ENCODE measurements at places on chromosomes 2 and 18.
A peak's percentile ranks its signal among the peaks of the same experiment; 100 is the strongest.

DNA sequence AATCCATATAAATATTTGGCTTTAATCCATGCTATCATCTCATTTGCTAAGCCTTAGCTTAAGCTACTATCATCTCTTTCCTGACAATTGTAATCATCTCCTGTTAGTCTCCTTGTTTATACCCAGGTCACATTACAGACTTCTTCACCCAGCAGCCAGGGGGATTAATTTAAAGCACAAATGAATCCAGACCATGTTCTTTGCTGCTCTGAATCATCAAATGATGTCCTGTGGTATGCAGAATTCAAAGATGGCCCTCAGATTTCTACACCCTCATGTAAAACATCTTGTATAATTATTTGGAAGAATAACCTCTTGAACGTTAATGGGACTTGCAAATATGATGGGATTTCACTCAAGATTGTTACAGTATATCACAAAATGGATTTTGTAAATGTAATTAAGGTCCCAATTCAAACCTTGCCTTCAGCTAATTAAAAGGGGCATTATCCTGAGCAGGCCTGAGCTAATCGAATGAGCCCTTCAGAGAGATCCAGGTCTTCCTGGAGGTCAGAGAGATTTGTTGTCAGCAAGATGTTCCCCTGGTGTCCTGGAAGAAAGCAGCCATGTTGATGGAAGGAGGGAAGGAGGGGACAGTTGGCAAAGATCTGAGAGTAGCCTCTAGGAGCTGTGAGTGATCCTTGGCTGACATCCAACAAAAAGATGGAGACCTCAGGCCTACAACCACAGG lies 241.1 kb upstream of the MMADHC start:
- H3K36me3 ChIP-seq = no peaks in the 10 kb centered on the region
- DNase-seq = no peak
- H3K4me3 ChIP-seq = no peak overlapping the region

GRCh38 chr2:201709747-201710146 lies 11.3 kb upstream of the MPP4 start:
- no peak overlapping the region for H3K4me3 ChIP-seq
- no peak for DNase-seq
- peaks cover 9% of the 10 kb centered on the region for H3K36me3 ChIP-seq
- H3K27ac ChIP-seq = no peak overlapping the region
- peaks cover 2% of the 10 kb centered on the region for H3K4me1 ChIP-seq
- H3K27me3 ChIP-seq = no peaks in the 10 kb centered on the region

DNA sequence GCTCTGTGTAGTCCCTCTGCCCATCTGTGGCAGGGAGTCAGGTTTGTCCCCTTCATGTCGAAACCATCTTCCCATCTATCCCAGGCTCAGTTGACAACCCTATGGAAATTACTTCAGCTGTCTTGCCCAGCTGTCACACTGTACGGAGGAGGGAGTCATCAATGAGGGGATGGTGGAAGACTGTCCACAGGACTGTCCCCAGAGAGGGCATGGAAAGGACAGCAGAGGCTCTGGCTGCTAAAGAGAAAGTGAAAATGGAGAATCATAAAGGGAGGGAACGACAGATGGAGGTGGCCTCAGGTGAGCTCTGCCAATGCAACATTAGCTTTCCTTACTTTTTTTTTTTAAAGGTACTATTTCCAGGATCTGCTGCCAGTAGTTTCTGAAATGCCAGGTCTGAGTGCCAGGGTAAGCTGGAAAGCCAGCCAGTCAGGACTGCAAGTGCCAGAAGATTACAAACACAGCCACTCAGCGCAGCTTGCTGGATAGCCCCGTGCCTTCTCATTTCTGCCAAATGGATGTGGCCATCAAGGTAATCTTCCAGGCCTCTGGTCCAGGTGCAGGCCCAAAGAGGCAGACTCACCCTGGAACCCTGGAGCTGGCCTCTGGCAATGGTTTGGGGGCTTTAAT lies 192.8 kb downstream of the AGPS start:
- H3K36me3 ChIP-seq = peaks cover 2% of the 10 kb centered on the region
- no peak overlapping the region for H3K27ac ChIP-seq
- H3K27me3 ChIP-seq = peaks cover 24% of the 10 kb centered on the region
- H3K4me1 ChIP-seq = peaks cover 3% of the 10 kb centered on the region

- peaks cover 15% of the 10 kb centered on the region for H3K27me3 ChIP-seq
- no peak overlapping the region for H3K27ac ChIP-seq
- no peak for DNase-seq
- peaks cover 3% of the 10 kb centered on the region for H3K36me3 ChIP-seq
- no peak overlapping the region for H3K4me3 ChIP-seq
- H3K4me1 ChIP-seq = peaks cover 4% of the 10 kb centered on the region
Measured at GRCh38 chr2:23658466-23658942, 268.4 kb downstream of the ATAD2B start.

- H3K27me3 ChIP-seq = peaks cover 10% of the 10 kb centered on the region
- no peaks in the 10 kb centered on the region for H3K36me3 ChIP-seq
- DNase-seq = no peak
- no peak overlapping the region for H3K27ac ChIP-seq
- H3K4me3 ChIP-seq = no peak overlapping the region
- H3K4me1 ChIP-seq = no peaks in the 10 kb centered on the region
Measured at GRCh38 chr18:63617049-63617914, 26.8 kb downstream of the SERPINB4 start.

DNA sequence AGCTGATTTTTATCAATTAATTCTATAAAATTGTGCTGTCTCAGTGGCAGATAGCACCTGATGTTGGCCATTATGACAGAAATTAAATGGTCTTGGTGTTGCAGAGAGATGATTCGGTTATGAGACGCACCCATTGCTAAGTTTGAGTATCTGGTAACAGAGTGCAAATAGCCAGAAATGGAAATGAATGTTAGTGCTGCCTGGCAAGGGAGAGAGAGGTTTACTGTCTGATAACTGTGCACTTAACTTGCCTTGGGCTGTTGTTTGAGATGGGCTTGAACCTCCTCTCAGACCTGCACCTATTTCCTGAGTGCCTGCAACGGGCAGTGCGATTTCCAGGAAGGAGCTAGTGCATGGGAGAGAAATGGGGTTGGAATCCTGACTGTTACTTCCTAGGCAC lies 11.7 kb downstream of the DPYSL5 start:
- H3K4me1 ChIP-seq = peaks cover 2% of the 10 kb centered on the region
- peaks cover 6% of the 10 kb centered on the region for H3K36me3 ChIP-seq
- no peak for DNase-seq
- H3K27me3 ChIP-seq = peaks cover 63% of the 10 kb centered on the region

DNA sequence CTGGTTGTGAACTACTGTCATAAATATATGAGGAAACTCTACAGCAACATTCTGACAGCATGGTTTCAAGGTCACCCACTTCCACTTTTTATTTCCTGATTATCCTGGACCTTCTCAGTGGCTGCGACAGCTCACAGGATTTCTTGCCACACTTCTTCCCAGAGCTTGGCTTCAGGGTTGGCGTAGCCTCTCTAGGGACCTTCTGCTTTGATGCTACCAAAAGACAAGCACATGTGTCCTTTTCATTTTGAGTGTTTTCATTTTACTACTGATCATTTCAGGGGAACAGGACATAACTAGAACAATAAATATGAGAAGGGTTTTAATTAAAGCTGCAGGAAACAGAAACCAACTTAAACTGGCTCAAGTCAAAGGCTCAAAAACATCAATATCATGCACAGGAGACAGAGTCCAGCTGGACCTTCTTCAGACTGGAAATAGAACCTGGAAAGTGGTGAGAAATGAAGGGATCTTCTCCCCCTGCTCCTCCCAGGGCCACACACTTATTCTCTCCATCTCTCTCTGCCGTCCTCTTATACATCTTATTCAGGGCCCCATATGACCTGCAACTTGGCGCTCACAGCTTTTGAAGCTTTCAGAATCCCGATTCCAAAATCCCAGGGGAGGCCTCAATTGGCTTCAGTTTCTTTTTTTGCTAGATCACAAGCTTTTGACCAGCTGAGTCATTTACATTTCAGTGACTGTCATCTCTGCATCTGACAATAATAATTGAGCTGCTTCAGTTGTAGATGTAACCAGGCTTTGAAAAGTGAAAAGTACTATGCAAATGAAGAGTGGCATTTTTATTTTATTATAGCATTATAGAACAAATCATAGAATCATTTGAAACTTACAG lies 9.7 kb downstream of the VIT start:
- no peak for DNase-seq
- no peaks in the 10 kb centered on the region for H3K4me1 ChIP-seq

DNA sequence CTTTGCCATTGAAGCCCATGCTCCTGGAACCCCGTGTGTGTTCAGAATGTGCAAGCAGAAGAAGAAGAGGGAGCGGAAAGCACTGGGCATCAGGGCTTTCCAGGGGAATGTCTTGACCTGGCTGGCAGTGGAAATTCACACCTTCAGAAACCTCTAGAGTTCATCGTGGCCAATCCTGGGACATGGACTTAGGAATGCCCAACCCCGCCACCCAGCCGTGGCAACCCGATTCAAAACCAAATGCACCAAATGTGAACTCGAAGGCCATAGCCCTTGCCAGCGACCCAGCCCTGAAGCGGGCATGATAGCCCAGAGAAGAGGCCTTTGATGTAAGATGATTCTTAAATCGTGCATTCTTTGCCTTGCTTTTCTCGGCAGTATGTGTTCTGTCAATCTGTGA lies 69.4 kb downstream of the ADI1 start:
- no peak overlapping the region for H3K4me3 ChIP-seq
- no peak for DNase-seq
- peaks cover 3% of the 10 kb centered on the region for H3K36me3 ChIP-seq

DNA sequence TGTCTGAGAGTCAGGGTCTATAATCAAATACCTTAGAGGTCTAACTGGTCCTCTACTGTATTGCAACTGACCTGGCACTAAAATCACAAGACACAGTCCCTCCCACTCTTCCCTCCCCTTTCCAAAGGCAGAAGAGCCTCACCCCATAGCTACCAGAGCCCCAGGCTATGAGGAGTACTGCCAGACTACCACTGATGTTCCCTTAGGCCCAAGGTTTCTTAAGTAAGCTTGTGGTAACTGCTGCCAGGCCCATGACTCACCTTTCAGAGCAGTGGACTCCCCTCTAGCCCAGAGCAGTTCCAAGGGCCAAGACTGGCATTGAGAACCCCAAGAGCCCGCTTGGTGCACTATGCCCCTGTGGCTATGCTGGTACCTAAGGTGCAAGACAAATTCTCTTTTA lies 1193.4 kb downstream of the DSC3 start:
- DNase-seq = no peak
- no peak overlapping the region for H3K4me3 ChIP-seq
- H3K27ac ChIP-seq = no peak overlapping the region
- no peaks in the 10 kb centered on the region for H3K4me1 ChIP-seq

DNA sequence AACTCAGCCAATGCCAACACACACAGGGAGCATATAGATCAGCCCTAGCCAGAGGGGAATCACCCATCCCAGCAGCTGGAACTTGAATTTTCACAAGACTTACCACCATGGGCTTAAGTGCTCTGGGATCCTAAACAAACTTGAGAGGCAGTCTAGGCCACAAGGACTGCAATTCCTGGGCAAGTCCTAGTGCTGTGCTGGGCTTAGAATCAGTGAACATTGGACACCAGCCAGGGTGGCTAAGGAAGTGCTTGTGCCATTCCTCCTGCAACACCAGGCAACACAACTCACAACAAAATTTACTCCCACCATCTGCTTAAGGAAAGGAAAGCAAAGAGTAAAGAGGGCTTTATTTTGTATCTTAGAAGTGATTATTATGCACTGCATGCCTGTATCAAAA lies 38.9 kb downstream of the SRD5A2 start:
- H3K4me3 ChIP-seq = no peak overlapping the region
- no peak overlapping the region for H3K27ac ChIP-seq
- no peaks in the 10 kb centered on the region for H3K4me1 ChIP-seq

DNA sequence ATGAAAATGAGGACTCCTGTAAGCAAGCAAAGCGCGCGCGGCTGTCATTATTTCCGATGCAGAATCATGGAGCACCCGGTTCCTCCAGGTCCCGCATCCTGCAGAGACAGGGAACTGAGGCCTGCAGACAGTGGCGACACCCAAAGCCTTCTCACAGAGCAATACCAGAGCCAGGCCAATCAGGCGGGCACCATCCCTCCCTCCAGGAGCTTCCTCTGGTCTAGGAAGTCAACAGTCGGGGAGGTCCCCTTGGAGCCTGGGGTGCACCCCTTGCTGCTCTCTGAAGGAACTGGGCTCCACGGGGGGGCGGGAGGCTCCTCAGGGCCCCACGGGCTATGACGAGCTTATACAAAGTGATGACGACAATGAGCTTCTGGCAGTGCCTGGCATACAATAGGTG lies 60.3 kb upstream of the HPCAL1 start:
- H3K4me3 ChIP-seq = no peak overlapping the region
- H3K36me3 ChIP-seq = no peaks in the 10 kb centered on the region
- no peak overlapping the region for H3K27ac ChIP-seq

GRCh38 chr2:212669761-212670160 lies 131.2 kb upstream of the ERBB4 start:
- H3K27ac ChIP-seq = no peak overlapping the region
- no peak overlapping the region for H3K4me3 ChIP-seq

DNA sequence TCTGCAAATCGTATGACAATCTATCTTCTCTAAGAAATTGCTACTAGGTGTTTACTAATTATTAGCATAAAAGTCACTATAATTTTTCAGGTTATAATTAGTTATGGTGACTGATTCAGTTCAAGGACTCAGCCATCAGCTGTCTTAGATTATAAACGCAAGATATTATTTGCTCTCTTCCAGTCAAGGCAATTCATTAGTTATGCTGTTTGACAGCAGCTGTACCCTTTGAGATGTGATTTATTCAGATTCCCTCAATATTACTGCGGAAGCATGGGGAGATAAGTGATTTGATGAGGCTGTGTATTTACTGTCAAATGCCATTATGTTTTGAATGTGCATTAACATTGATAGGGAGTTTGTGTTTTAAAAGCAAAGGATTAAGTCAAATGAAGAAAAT lies 558.9 kb upstream of the FSIP2 start:
- H3K36me3 ChIP-seq = no peaks in the 10 kb centered on the region
- H3K27me3 ChIP-seq = no peaks in the 10 kb centered on the region
- no peak for DNase-seq
- H3K4me3 ChIP-seq = no peak overlapping the region

- no peak overlapping the region for H3K4me3 ChIP-seq
- H3K36me3 ChIP-seq = no peaks in the 10 kb centered on the region
- no peaks in the 10 kb centered on the region for H3K4me1 ChIP-seq
- no peak overlapping the region for H3K27ac ChIP-seq
Measured at GRCh38 chr18:41789001-41789400, 166.0 kb upstream of the PIK3C3 start.

- H3K27ac ChIP-seq = peak overlapping the region; percentile 60
- peaks cover 12% of the 10 kb centered on the region for H3K4me1 ChIP-seq
- no peaks in the 10 kb centered on the region for H3K27me3 ChIP-seq
- no peak overlapping the region for H3K4me3 ChIP-seq
- no peaks in the 10 kb centered on the region for H3K36me3 ChIP-seq
Measured at GRCh38 chr2:28688818-28689217, 62.8 kb upstream of the PPP1CB start.

DNA sequence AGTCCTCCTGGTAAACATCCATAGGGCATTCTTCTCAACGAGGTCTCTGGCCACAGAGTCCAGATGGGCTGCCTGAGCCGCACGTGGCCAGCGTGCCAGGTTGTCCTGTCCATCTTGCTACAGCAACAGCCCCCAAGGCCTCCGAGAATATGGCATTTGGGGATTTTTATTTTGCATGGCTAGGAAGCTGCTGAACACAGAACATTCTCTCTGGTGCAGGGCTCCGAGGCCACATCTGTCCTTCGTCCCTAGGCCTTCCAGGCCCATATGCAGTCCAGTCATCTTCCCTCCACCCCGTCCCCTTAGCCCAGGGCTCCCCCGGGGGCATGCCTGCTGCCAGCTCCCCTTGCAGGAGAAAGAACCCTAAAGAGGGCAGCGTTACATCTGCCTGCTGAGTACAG lies 2.3 kb downstream of the HDAC4 start:
- no peaks in the 10 kb centered on the region for H3K27me3 ChIP-seq
- H3K36me3 ChIP-seq = peaks cover 2% of the 10 kb centered on the region
- peak overlapping the region; percentile 92 for H3K27ac ChIP-seq
- H3K4me3 ChIP-seq = peak overlapping the region; percentile 62

Measured in T-helper 17 cell (primary cell).